WTC11 (cell line): ENCODE measurements at places on chromosomes 2 and 18. TPM values are rescaled to one million over a fixed set of nuclear protein-coding genes. Genes with fewer than 3 reads are reported as not detected.

DNA sequence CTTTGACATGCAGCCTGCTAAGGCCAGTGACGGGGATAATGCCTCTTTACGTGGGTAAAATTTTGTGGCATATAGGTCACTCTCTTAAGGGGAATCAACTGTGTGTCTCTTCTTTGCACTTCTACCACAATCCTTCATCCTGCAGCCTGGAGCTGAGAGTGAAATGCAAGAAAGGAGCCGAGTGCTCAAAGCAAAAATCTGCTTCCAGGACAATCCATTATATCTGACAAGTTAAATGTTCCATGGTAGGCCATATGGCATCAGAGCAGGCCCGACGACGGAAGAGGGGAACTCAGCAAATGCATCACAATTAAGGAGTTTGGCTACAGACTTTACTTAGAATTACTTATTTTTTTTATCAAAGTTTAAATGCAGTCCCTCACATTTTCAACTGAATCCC lies 171.2 kb downstream of the TCF4 start:
- H3K4me3 ChIP-seq = no peak overlapping the region
- no peak for DNase-seq
- peaks cover 91% of the 10 kb centered on the region for H3K4me1 ChIP-seq
- H3K27ac ChIP-seq = peak overlapping the region; percentile 68
- H3K36me3 ChIP-seq = no peaks in the 10 kb centered on the region

- no peaks in the 10 kb centered on the region for H3K36me3 ChIP-seq
- no peak overlapping the region for H3K4me3 ChIP-seq
- H3K27me3 ChIP-seq = peaks cover 33% of the 10 kb centered on the region
- peaks cover 19% of the 10 kb centered on the region for H3K4me1 ChIP-seq
- no peak overlapping the region for H3K27ac ChIP-seq
These were observed 86.1 kb upstream of the UPP2 start for GRCh38 chr2:158015428-158016076.

- H3K4me1 ChIP-seq = peaks cover 70% of the 10 kb centered on the region
- H3K36me3 ChIP-seq = peaks cover 3% of the 10 kb centered on the region; the same call in 1 of the 2 replicates
- no peak overlapping the region for H3K4me3 ChIP-seq
These were observed 10.9 kb downstream of the IMPA2 start for GRCh38 chr18:11992096-11992790.

NEB gene
- 1.7 to 2.1 TPM (median 1.9 TPM) in 3 replicates for total RNA-seq

GRB14 gene
- 14.9 to 17.2 TPM (median 17.2 TPM) in 3 replicates for total RNA-seq

DNA sequence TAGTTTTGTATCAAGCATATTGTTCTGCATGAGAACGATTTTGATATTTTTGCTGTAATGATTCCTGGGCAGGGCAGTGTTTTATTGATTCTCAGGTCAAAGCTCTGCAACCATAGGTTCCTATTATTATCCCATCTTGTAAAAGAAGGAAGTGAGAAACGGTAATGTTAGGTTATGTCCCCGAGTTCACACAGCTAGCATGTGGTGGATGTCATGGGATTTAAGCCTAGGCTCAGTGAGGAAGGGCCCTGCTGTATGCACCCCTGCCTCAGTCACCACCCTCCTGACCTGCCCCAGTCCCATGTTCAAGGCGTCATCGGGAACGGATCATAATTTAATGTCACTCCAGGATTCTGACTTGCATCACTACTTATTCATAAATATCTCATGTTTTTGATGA lies 10.7 kb downstream of the ACP1 start:
- no peak overlapping the region for H3K27ac ChIP-seq
- no peak for DNase-seq
- no peaks in the 10 kb centered on the region for H3K27me3 ChIP-seq
- peaks cover 5% of the 10 kb centered on the region; the same call in 1 of the 2 replicates for H3K4me1 ChIP-seq

FAM110C gene
- total RNA-seq = 6.1 to 7.7 TPM (median 7.3 TPM) in 3 replicates

GRCh38 chr2:177547122-177547521 lies 154.5 kb downstream of the AGPS start:
- no peak overlapping the region for H3K27ac ChIP-seq
- H3K27me3 ChIP-seq = peaks cover 4% of the 10 kb centered on the region; the same call in 1 of the 2 replicates
- DNase-seq = no peak
- H3K36me3 ChIP-seq = peaks cover 18% of the 10 kb centered on the region

DNA sequence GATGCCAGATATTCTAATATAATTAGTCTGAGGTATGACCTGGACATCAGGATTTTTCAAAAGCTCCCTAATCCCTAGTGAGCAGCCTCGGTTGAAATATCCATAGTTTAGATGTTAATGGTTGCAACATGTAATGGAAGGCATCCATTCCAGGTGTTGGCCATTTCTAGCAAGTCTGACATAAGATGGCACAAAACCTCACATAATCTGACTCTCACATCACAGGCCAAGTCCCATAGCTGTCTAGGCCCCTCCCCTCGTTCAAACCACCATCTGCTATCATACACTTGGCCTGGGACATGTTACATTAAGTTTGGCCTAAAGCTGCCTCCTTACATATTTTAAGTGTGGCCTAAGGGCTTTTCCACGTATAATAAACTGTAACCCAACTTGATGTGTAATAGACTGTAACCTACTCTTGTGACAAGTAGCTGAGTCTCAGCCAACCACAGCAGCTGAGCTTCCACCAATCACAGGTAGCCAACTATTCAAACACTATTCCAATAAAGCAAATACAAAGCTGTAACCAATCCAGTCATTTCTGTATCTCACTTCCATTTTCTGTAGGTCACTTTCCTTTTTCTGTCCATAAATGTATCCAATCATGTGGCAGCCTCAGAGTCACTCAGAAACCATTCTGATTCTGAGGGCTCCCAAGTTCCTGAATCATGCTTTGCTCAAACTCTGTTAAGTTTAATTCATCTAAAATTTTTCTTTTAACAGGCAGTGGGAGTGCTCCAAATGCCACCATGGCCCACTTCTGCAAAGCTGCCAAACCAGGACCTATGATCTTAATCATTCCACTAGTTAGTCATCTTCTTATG lies 59.4 kb downstream of the ADD2 start:
- H3K4me3 ChIP-seq = no peak overlapping the region
- H3K4me1 ChIP-seq = peaks cover 50% of the 10 kb centered on the region
- H3K36me3 ChIP-seq = peaks cover 66% of the 10 kb centered on the region
- H3K27me3 ChIP-seq = no peaks in the 10 kb centered on the region

DNA sequence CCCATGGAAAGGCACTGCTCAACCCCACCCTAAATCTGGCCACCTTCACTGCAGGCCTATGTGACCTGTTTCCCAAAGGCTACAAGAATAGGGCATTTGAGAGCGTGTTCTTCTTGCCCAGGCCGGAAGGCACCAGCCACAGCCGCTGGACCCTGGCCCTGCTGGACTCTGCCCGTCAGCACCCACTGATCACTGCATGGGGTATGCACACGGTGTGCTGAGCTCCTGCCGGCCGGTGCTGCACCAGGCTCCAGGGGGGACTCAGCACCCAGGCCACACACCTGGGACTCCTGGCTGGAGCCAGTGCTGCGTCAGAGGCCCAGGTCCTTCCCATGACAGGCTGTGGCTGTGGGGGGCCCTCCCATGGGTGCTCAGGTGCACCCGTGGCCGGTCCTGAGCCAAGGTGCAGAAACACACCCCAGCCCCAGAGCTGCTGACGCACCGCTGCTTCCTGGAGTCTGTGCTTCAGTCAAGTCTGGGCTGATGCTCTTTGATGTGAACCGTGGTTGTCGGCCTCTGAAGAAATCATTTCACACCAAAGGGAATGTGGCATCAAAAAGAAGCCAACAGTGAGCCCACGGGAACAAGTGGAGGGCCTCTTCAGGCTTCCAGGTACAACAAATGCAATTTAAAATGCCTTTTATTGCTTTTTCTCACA lies 6.5 kb downstream of the KCNG2 start:
- H3K36me3 ChIP-seq = no peaks in the 10 kb centered on the region
- DNase-seq = no peak
- H3K4me1 ChIP-seq = peaks cover 3% of the 10 kb centered on the region
- peaks cover 15% of the 10 kb centered on the region for H3K27me3 ChIP-seq

GRCh38 chr2:128414946-128415778 lies 96.5 kb upstream of the HS6ST1 start:
- no peak for DNase-seq
- no peak overlapping the region for H3K4me3 ChIP-seq
- H3K27ac ChIP-seq = no peak overlapping the region
- peaks cover 21% of the 10 kb centered on the region for H3K4me1 ChIP-seq
- peaks cover 15% of the 10 kb centered on the region for H3K36me3 ChIP-seq

NETO1 gene
- 30.0 to 34.7 TPM (median 33.1 TPM) in 3 replicates for total RNA-seq

DNA sequence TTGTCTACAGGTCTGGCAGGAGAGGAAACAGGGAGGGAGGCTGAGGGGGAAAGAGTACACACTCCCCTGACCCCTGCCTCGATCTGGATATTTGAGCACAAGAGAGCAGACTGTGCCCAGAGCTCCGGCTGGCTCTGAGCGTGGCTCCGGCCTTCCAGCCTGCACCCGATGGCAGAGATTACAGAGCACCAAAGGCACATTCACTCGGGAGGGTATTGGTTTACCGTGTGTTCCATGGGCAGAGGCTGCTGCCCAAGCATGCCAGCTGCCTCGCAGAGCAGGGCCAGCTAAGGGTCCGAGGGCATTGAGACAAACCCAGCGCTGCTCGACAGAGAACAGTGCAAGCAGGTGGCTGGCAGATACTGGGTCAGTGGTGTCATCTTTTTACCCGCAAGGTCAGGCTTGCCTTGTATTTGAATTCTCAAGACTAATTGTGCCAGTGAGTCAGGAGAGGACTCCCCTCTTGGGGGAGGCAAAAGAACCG lies 132.2 kb downstream of the TNS1 start:
- H3K27ac ChIP-seq = no peak overlapping the region
- H3K27me3 ChIP-seq = no peaks in the 10 kb centered on the region
- H3K36me3 ChIP-seq = no peaks in the 10 kb centered on the region
- H3K4me1 ChIP-seq = peaks cover 23% of the 10 kb centered on the region

DNA sequence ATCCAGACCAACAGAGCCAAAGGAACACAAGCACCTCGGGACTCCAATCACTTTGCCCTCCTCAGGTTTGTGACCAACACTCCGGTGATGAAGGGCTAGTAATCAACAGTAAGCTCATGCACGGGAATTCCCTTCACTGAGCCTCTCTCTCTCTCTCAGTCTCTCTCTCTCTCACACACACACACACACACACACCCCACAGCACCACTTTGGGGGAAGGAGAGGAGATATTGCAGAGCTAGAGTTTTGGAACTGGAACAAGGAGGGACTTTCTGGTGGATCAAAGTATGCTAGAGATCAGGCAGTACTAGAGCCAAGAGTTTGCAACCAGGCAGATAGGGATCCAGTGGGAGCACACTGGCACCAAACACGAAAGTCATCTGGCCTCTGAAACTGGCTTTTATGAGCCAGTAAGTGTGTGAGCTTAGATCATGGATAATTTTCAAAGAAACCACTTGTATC lies 98.7 kb downstream of the ANKRD44 start:
- no peak overlapping the region for H3K27ac ChIP-seq
- H3K4me3 ChIP-seq = no peak overlapping the region
- H3K36me3 ChIP-seq = no peaks in the 10 kb centered on the region
- DNase-seq = no peak

DNA sequence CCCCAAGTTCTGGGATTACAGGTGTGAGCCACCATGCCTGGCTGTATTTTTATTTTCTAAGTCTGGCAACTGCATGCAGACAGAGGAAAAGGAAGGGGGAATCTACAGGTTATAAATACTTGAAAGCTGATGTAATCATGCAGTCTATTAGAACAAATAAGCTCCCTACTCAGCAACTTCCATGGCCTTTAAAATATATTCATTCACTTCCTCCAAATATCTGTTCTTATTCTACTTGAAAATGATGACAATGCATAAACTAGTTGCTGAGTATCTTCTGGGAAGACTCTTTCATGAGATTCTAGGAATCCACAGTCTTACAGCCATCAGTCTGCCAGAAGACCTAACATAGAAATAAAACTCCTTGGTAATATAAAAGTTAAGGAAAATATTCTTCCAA lies 66.9 kb upstream of the NCKAP5 start:
- DNase-seq = no peak
- no peak overlapping the region for H3K4me3 ChIP-seq
- H3K27ac ChIP-seq = no peak overlapping the region
- no peaks in the 10 kb centered on the region for H3K27me3 ChIP-seq
- peaks cover 10% of the 10 kb centered on the region; the same call in 1 of the 2 replicates for H3K4me1 ChIP-seq

RAMP1 gene
- total RNA-seq = 0.62 to 1.2 TPM (median 1.0 TPM) in 3 replicates

- H3K27me3 ChIP-seq = no peaks in the 10 kb centered on the region
- H3K27ac ChIP-seq = no peak overlapping the region
- H3K36me3 ChIP-seq = no peaks in the 10 kb centered on the region
- H3K4me1 ChIP-seq = peaks cover 5% of the 10 kb centered on the region; the same call in 1 of the 2 replicates
- no peak overlapping the region for H3K4me3 ChIP-seq
- no peak for DNase-seq
These were observed 34.3 kb upstream of the SNED1 start for GRCh38 chr2:240963868-240964703.

DNA sequence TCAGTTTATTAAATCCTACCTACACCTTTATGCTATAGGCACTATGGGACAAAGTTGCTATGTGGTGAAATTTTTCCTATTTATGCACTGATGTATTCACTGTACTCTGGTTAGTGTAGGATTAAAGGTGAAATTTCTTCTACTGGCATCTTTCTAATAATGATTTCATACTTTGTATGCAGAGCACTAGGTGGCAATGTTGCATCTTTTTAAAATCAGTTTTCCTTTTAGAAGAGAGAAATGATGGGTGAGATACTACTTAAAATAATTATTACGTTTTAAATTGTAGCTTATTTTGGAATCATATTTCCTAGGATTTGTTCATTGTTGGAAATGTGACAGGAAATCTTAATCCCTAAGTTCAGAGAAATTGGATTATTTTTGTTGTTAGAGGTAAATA lies 150.9 kb downstream of the CD8B2 start:
- H3K27ac ChIP-seq = no peak overlapping the region
- no peaks in the 10 kb centered on the region for H3K27me3 ChIP-seq
- H3K4me1 ChIP-seq = no peaks in the 10 kb centered on the region
- no peaks in the 10 kb centered on the region for H3K36me3 ChIP-seq
- no peak overlapping the region for H3K4me3 ChIP-seq
- DNase-seq = no peak

PAX8 gene
- total RNA-seq = 0.27 to 0.66 TPM (median 0.35 TPM) in 3 replicates

EFR3B gene
- total RNA-seq = 8.9 to 10.1 TPM (median 9.7 TPM) in 3 replicates

HOXD4 gene
- not detected in 3 replicates for total RNA-seq

HOXD13 gene
- total RNA-seq = not detected in 3 replicates

ANO7 gene
- 8.0 to 8.8 TPM (median 8.6 TPM) in 3 replicates for total RNA-seq

DNA sequence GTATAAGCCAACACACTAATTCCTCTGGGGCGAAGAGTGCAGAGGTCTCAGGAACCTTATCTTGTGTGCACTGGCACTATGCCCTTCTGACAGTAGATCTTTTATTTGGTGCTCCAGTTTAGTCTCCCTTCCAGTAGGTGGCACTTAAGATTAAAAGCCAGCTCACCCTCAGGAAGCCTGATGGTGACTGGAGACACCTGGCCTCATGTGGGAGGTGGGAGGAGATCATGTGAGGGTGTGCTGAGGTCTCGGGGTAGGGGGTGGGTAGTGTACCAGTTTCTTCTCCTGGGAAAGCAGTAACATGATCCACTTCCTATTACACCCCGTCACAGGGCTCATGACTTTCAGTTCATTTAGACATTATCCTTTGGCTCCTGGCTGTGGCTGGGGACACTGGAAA lies 654.9 kb downstream of the ADCYAP1 start:
- H3K27ac ChIP-seq = no peak overlapping the region
- H3K4me1 ChIP-seq = no peaks in the 10 kb centered on the region
- no peak overlapping the region for H3K4me3 ChIP-seq
- no peaks in the 10 kb centered on the region for H3K36me3 ChIP-seq

GRCh38 chr18:3054214-3054613 lies 41.3 kb upstream of the LPIN2 start:
- H3K27me3 ChIP-seq = peaks cover 2% of the 10 kb centered on the region; the same call in 1 of the 2 replicates
- H3K4me1 ChIP-seq = peaks cover 21% of the 10 kb centered on the region
- DNase-seq = no peak
- no peak overlapping the region for H3K4me3 ChIP-seq
- peaks cover 10% of the 10 kb centered on the region for H3K36me3 ChIP-seq
- no peak overlapping the region for H3K27ac ChIP-seq

CETN1 gene
- total RNA-seq = not detected in 3 replicates
